ENCODE measurements at places on chromosomes 7 and 10.
A peak's percentile ranks its signal among the peaks of the same experiment; 100 is the strongest.

DNA sequence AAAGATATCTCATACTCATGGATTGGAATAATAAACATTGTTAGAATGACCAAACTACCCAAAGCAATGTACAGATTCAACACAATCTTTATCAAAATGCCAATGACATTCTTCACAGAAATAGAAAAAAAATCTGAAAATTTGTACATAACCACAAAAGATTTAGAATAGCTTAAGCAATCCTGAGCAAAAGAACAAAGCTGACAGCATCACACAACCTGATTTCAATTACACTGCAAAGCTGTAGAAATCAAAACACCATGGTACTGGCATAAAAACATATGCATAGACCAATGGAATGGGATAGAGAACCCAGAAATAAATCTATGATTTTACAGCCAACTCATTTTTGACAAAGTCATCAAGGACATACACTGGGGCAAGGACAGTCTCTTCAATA is 130.0 kb upstream of the TMEM72 start:
- DNase-seq, result no peak

GRCh38 chr10:1425879-1426278 is 311.4 kb downstream of the ADARB2 start:
- no peak for DNase-seq

- DNase-seq, result no peak
These were observed 31.0 kb upstream of the PFKP start for GRCh38 chr10:3036155-3037021.

- no peak for DNase-seq
These were observed 1.0 kb upstream of the HOXA11 start for GRCh38 chr7:27185854-27186667.

- DNase-seq, result no peak
These were observed 15.5 kb downstream of the ACBD5 start for GRCh38 chr10:27225011-27225590.

- DNase-seq, result peak; percentile 40
These were observed 1094.4 kb downstream of the NRG3 start for GRCh38 chr10:82969405-82969804.

DNA sequence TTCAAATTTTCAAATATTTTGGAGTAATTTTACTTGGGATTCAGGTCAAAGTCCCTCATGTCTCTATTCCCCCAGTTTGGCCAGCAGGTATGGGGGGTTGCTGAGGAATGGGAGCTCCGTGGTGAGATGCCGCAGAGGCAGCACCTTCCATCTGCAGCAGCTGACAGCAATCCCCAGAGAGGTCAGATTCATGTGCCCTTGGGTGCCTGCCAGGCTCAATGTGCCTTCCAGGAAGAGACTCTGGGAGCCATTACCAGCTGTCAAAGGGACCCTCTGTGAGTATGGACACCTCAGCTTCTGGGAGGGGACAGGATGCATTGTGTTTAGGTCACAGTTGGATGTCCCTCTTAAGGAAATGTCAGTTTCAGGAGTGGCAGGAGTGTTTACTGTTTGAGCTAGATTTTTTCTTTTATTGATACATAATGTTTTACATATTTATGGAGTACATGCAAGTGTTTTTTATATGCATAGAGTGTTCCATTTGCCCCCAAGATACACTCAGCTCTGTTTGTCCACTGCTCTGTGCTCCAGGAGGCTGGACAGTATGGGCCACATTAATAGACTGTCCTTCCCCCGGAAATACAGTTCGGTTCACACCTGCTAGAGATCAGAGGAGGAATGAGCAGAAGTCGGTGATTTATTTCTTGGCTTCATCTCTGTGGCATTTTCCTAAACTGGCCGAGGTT is 75.3 kb upstream of the GRB10 start:
- no peak for DNase-seq

GRCh38 chr10:127407551-127407950 is 141.6 kb upstream of the NPS start:
- DNase-seq, result no peak

DNA sequence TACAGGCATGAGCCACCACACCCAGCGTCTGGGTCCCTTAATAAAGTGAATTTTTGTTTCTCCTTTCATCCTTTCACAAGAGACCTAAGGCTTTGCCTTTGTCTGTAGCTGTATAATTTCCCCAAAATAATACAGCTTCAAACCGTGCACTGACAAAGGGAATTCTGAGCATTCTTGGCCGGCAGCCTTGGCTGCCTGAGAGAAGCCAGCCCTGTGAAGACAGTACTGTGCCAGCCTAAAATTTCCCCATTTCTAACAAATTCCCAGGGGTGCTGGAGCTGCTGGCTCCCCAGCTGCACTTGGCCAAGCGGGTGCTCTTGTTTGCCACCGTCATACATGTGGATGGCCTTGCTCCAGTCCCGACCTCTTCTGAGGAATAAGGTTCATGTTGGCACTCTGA is 106.2 kb downstream of the ZMYND11 start:
- no peak for DNase-seq

GRCh38 chr10:3773460-3774017 is 11.5 kb downstream of the KLF6 start:
- peak; percentile 22 for DNase-seq

DNA sequence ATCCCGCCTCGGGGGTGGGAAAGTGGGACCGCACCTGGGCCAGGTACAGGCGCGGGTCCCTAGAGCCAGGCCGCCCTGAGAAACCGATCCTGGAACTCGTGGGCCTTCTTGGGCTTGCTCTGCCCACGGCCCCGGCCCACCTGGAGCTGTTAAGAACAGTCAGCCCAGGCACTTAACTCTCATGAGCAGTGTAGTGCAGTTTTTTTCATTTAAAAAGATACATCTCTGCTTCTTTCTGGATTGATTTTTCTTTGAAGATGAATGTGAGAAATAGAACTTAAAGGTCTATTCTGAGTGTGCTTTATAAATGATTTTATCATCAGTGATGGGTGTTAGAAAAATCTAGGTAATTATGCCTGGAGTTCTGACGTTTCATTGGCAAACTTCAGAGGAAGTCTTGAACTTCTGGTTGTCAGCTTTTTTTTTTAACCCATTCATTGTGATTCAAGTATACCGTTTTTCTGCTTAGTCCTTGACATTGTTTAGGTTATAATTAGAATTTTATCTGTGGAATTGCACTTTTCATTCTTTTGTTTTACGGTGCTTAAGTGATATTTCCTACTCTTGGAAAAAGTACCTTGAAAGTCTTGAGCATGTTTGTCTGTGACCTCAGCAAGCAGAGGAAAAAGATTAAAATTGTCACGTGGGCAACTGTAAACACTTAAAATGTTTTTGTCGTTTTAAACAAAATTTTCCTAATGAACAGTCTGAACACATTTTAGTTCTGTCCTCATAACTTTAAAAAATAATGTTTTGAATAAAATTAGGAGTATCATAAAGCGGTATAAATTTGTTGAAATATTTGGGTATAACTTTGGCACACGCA is 906 bp downstream of the CDK1 start:
- DNase-seq, result no peak

- DNase-seq, result no peak
These were observed 112.3 kb downstream of the VIPR2 start for GRCh38 chr7:159032322-159032721.

- DNase-seq, result no peak
These were observed 86.0 kb upstream of the RET start for GRCh38 chr10:42990721-42991441.

DNA sequence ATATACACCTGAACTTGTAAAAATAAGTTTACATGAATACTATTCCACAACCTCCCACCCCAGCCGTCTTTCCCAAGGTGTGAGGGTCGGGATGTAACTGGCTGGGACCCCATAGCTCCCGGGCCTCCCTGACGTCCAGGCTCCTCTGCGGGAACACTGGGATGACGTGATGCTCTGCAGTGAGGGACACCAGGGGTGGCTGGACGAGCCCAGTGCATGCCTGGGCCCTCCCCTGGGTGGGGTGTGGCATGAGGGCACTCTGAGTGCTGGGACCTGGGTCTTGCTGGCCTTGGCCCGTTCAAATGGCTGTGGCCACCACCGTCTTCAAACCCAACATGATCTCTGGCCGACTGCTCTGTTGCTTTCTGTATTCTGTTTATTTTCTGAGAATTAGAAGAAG is 182.4 kb downstream of the DNAJB6 start:
- DNase-seq, result no peak

GRCh38 chr10:99676426-99676825 is 17.1 kb downstream of the ENTPD7 start:
- no peak for DNase-seq

DNA sequence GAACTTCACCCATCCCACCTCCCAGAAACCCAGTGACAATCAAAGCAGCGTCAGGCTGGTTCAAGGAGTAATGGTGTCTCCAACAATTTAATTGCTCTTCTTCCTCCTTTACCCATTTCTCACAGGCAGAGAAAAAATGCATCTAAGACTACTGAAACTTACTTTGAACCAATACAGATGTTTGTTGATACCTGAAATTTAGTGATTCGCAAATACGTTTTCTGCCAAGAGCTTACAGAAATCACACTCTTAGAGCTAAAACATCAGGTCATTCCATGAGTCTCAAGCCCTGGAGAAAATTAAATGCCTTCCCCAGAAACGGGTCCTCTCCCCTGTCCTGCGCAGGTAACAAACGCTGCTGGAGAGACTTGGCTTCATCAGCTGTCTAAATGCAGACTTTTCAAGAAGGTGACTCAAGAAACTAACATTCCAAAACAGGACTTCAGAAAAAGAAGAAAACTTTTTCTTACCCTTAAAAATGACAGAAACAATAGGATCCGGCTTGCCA is 443 bp downstream of the MYOF start:
- DNase-seq, result no peak

- no peak for DNase-seq
These were observed 107.3 kb downstream of the NKX6-2 start for GRCh38 chr10:132678436-132679216.

DNA sequence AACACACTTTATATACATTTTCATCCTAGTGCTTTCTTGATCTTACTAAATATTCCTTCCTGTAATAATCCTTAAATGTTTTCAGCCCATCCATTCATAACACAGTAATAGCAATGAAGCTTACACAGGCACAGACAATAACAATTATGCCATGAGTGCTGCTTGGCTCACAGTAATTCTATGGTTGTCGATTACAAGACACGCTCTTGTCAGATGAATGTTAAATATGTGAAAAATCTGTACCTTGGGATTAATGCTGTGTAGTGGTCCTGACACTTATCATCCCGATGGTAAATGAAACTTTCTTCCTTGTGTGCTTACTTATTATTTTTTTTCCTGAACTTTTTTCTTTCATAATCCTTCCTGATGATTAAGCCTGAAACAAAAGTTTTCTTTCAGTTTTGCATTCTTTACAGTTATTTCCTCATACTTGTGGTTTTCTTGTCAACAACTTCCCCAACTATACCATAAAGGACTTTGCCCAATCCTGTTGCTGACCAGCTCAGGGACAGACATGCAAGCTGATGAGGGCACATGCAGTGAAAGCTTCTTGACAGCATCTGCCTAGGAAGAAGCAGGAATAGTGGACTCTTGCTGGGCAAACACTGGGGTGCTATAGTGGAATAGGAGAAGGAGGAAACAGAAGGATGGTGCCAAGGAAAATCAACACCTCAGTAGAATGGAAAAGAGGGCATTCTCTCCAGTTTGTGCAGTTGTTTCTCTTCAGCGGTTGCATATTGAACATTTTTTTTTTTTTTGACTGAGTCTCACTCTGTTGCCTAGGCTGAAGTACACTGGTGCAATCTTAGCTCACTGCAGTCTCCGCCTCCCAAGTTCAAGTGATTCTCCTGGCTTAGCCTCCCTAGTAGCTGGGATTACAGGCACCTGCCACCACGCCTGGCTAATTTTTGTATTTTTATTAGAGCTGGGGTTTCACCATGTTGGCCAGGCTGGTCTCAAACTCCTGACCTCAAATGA is 6.7 kb upstream of the MGAM2 start:
- no peak for DNase-seq

DNA sequence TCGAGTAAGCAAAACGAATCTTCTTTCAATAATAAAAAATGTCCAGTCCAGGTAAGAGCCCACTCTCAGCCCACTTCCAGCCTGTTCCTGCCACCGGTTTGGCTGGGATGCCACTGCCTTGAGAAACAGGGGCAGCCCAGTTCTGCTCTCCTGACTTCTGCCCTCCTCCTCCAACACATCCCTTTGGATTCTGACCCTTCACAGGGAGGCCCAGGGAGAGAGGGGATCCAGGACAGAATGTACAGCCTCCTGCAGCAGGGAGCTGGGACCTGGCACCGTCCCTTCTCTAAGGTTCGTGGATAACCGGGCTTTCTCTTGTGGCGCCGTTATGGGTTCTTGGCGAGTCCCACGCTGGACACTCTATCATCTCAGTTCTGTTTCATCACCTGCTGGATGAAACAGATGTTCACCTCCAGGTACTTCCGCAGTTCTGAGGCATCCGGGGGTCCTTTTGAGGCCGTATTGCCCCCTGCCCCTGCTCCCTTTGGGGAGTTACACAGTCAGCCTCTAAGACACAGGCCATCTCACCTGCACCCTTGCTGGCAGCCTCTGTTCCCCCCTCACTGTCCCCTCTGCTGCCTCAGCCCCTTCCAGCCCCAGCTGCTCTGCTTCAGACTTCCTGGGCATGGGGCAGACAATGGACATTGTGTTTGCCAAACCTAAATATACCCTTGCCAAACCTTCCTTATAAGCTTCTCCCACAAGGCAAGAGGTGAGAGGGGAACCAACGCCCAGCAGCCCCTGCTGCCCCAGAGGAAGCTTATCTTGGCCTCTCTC is 203.8 kb upstream of the ZMIZ1 start:
- no peak for DNase-seq

GRCh38 chr10:127265288-127265687 is 68.9 kb upstream of the INSYN2A start:
- DNase-seq, result no peak

DNA sequence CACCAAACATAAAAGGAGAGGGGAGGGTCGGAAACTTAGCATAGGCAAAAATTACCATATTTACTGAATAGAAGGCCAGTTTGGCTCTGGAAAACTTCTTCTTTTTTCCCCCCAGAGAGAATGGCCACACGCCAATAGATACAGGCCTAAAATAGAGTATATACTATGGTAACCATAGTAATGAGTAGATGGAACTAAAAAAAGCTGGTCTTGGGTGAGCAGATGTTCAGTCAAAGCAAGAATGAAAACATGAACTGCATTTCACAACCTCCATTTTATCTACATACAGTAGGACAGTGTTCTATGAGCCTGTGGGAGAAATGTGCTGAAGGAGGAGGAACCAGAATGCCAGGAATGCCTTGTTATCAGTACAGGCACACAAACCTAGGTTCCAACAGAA is 141.7 kb upstream of the SEMA3A start:
- peak; percentile 73 for DNase-seq

- no peak for DNase-seq
These were observed 376.5 kb upstream of the PRKCQ start for GRCh38 chr10:6956562-6956961.

- no peak for DNase-seq
These were observed 56.0 kb downstream of the UBE2H start for GRCh38 chr7:129896568-129897382.

- no peak for DNase-seq
These were observed 1188.3 kb upstream of the SORCS1 start for GRCh38 chr10:108352771-108353170.

- no peak for DNase-seq
These were observed 39.0 kb upstream of the EMX2 start for GRCh38 chr10:117503244-117504205.
